Coronary artery (tissue), 2 donors: ENCODE measurements at places on chromosomes 5 and 9.
A peak's percentile ranks its signal among the peaks of the same experiment; 100 is the strongest.

DNA sequence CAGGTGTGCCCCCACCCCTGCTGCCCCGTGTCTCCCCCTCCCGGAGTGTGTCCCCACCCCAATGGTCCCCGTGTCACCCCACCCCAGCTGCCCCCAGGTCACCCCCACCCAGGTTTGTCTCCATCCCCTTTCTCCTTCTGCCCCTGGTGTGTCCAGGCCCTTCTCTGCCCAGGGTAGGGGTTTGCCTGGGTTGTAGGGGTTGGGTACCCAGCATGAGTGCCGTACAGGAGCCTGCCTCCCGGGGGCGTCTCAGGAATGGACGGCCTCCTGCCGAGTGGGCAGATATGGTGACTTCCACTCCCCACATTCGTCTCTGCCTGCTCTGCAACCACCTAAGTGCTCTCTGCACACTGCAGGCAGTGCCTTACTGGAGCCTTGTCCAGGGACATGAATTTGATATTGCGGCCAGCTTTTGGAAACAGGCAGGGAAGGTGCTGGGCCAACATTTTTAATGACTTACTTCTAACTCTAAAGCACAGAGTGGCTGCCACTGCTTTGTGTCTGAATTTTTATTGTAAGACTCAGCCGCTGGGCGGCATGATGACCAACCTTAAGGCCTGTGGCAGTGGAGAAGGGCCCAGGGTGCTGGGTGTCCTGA, 6.7 kb downstream of the LRRC14B start:
- DNase-seq, result no peak

- DNase-seq, result peak; percentile 92
Observed at GRCh38 chr9:5450359-5451091, at the start of gene CD274. TSS of gene CD274 (plus strand) at chr9:5450542. CDS start at chr9:5456114, 5,572 bp downstream.

DNA sequence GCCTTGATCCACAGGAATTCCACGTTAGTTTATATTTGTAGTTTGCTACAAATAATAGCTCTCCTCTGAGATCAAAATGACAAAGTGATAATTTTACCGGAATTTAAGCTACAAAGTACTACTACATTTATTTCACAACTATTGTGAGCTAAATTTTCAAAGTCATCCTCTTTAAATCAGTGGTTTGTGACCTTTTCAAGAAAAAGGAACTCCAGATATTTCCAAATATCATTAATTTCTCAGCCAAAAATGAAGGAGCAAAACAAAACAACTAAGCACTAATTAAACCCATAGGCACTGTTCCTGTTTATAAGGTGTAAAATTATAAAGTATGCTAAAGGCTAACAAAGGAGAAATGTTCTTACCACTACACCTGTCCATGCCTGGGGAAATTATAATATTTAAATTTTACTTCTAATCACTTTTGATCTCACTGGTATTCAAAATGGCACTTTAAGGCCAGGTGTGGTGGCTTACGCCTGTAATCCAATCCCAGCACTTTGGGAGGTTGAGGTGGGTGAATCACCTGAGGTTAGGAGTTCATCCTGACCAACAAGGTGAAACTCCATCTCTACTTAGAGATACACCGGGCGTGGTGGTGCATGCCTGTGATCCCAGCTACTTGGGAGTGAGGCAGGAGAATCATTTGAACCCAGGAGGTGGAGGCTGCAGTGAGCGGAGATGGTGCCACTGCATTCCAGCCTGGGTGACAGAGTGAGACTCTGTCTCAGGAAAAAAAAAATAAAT, 77.5 kb downstream of the CEMIP2 start:
- no peak for DNase-seq

DNA sequence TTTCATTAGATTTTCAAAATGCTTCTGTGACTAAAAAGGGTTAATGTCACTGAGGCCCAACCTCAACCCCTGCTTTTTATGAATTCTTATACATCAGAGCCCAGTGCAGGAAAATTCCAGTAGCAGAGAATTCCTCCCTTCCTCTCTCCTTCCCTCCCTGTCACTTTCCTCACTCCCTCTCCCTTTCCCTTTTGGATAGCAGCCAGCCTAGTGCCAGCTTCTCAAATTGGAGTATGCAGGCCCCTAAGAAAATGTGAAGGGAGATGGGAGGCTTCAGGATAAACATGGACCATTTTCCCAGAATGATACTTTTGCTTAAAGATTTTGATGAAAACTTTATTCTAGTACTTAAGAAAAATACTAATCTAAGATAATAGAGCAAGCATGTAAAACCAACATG, 507.4 kb downstream of the KDM4C start:
- DNase-seq, result no peak

DNA sequence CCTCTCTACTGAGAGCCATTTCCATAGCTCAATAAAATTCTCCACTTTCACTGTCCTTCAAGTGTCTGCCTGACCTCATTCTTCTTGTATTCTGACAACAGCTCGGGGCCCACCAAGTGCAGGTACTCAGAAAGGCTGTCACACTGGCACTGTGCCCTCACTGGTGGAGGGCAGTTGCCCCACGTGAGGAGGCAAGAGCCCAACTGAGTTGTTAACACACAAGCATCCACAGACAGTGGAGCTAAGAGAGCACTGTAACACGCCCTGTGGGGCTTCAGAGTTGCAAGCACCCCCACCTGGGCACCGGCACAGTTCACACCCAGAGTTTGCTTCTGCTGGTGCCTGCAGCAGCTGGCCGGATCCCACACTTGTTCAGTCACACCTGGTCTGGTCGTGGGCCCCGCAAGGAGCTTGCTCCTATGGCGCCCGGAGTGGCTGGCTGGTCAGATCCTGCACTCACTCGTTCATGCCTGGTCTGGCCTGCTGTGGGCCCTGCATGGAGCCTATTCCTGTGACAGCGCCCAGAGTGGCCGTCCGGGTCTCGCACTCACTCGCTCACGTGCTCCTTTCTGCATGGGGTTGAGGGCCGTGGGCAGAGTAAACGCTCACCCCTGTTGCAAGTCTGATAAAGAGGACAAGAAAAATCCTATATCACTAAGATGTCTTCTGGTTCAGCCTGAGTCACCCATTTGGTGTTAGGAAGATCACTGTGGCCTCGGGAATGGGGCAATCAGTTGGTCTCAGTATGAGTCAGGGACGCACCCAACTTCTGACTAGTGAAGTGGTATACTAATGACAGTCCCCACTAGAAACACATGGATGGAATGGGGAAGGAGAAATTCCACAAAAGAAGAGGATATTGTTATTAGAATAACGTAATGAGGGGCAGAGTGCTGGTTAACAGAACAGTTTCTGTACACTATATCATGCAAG, 87.0 kb upstream of the CCNH start:
- DNase-seq, result no peak

- no peak for DNase-seq
Observed at GRCh38 chr9:107137495-107138202, 145.4 kb upstream of the RAD23B start.

GRCh38 chr5:148179234-148179824, 11.0 kb downstream of the SPINK14 start:
- no peak for DNase-seq

DNA sequence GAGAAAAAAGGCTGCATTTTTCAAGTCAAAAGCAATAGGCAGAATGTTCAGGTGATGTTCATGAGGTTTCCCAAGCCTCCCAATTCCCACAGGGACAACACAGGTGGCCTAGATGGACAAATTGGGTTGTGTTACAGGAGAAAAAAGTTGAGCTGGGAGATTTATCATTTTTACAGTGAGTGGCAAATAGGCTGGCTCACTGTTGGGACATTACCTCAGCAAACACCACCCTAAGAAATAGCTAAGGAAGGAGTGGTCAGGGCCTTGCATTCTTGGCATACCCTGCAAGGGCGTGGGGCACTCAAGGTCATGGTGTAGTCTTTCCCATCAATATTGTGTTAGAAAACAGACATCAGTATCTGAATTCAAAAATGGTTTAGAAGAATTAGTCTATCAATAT, 23.3 kb upstream of the CPLANE1 start:
- no peak for DNase-seq

- no peak for DNase-seq
Observed at GRCh38 chr5:7927466-7928375, 58.8 kb downstream of the MTRR start.

DNA sequence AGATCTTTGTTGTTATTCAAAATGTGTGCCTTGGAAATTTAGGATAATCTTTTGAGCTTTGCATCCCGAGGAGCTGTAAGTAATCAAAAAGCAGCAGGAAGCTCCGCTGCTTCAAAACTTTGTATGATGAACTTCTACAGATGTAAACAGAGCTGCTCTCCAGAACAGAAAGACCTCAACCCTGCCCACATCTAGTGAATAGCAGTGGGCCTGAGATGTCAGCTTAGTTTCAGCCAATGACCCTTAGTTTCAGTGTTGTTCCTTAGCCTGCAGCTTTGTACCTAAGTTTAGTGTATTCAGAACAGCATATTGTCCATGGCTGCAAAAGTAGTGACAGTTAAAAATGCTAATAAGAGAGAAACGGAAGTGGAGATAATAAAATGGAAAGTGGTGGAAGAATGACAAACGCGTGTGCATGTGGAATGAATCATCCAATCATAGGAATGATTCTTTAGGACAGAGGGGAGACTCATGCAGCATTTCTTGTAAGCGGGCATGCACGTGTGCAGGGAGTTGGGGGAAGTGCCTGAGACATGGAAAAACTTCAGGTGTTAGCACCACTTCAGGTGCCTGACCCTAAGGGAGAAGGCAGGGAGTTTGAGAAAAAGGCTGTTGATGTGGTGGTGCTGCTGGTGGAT, 24.9 kb downstream of the SNX24 start:
- DNase-seq, result no peak

DNA sequence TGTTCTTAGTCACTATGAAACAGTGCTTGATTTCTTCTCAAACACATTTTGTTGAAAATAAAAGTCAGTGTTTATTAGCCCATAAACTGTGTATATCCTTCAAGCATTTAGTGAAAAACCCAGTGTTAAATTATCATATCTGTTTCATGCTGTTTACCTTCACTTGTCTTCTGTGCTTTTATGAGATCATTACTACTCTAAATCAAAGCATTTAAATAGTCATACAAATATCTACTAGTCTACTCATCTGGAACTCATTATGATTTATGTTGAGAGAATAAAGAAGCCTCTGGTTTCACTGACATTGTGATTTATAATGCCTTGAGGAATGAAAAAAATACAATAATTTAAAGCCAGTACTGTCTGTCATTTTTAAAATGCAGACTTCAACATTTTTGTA, 366.5 kb downstream of the SLCO4C1 start:
- DNase-seq, result no peak

DNA sequence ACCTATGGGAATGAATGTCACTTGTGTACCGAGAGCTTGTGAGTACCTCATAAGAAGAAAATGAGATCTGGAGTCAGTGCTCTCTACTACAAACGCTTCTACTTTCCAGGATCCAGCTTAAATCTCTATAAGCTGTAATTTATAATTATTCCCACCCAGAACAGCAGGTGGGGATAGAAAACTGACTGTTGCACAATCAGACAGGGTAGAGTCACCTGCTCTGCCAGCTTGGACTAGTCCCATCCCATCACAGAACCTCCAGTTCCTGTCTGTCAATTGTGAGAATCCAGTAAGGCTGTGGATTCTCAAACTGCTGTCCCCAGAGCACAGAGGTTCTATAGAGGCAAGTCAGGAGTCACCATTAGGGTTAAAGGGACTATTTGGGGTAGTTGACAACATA, 2.0 kb downstream of the SPINK7 start:
- no peak for DNase-seq

DNA sequence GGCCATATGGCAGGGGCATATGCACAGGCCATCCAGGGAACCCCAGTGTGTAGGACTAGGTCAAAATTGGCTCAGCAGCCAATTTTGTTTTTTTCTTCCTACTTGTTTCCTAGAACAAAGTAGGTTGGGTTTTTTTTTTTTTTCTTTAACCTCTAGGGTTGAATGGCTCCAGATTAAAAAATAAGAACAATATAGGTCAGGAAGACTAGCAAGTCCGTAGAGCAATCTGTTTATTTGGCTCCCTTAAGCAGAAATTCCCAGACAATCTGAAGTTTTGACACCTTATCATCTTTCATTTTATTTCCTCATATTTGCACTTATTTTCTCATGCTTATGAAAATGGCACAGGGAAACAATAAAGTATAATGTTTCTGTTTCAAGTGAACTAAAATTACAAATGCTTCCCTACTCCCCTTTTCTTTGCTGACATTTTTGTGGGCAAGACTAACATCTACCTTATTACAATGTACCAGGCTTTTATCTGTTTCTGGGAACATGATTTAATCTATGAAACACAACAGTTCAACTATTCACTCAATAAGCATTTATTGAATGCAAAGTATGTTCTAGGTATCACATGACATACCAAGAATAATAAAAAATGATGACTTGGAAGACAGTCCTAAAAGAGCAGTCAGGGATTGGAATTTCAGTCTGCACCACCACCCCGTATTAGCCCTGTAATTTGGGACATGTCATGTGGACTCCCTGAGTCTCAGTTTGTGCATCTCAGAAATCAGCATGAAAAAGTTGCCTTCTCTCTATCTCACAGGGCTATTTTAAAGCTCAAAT, 30.5 kb downstream of the TLR4 start:
- DNase-seq, result no peak

GRCh38 chr9:102113191-102113590, 374.7 kb upstream of the GRIN3A start:
- DNase-seq, result no peak

DNA sequence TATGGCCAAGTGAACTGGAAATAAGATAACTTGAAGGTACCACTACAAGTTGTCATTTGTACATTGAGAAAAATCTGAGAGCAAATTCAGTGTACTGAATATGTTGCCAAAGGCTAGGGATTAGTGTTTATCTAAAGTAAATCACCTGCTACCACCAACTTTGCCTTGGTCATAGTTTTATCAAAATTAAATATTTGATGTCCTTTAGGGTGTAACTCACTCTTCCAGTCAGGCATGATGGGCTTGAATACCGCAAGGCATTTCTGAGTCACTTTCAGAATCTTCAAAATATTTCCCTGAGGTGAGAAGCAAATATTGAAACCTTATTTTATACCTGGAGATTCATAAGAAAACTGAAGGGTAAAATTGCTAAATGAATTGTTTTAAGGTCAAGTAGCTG, 1338.6 kb upstream of the ACO1 start:
- DNase-seq, result no peak

DNA sequence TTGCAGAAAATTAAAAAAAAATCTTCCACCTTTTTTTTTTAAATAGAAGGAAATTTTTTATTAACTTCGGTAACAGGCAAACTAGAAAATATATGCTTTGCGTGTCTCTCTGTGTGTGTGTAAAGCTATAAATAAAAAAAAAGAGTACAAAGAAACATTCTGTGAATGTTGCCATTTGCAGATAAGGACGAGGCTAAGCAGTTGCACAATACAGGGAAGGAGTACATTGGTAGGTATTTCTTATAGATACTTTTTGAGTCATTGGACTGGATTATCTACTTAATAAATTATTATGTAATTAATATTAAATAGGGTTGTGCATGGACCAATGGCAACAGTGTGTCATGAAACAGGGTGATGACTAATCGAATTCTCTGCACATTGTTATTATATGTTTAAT, 102.4 kb downstream of the CAMK4 start:
- DNase-seq, result no peak
